ENCODE measurements at places on chromosomes 1 and 21.

DNA sequence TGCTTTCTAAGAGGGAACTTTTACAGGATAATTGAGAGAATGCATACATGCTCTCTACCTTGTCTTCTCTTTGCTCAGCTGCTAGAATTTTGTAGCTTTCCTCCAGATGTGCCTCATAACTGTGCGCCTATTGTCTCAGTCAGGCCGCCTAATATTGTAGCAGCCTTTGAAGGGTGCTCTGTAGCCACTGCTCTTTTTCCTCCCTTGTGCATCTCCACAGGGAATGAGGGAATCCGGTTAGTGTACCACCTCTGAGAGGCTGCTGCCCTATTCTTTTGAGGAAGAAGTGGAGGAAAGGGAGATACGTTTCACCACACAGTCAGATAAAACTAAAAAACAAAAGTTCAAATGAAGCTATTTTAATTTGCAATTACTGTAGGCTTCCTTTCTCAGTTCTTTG lies 22.8 kb downstream of the TTC3 start:
- no peak for DNase-seq

DNA sequence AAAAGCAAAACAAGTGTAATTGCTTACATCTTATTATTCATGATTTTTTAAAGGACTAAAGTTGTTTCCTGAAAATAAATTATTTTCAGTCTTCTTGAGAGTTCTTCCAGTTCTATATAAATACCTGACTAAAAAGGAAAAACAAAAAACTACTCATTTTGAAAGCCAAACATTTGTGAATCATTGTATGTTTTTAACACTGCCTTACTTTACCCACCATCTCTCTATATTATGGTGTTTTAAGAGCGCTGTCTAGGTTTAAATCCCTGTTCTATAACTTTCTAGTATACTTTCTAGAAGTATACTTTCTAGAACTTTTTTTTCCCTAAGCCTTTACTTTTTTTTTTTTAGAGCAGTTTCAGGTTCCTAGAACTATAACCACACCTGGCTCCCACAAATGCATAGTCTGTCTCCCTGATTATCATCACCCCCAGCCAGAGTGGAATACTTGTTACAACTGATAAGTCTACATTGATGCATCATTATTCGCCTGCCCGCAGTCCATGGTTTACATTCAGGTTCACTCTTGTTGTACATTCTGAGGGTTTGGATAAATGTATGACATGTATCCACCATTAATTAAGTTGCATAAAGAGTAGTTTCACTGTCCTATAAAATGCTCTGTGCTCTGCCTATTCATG lies 9.8 kb downstream of the RSBN1 start:
- DNase-seq: no peak

- DNase-seq: no peak
These were observed 167.5 kb upstream of the CAMK1G start for GRCh38 chr1:209416039-209416438.

- no peak for DNase-seq
These were observed at the start of gene BCL2L15 for GRCh38 chr1:113887402-113888175. TSS of gene BCL2L15 (minus strand) at chr1:113887581. CDS start at chr1:113887375, 206 bp downstream.

GRCh38 chr1:238832106-238832505 lies 554.3 kb upstream of the CHRM3 start:
- DNase-seq: no peak

DNA sequence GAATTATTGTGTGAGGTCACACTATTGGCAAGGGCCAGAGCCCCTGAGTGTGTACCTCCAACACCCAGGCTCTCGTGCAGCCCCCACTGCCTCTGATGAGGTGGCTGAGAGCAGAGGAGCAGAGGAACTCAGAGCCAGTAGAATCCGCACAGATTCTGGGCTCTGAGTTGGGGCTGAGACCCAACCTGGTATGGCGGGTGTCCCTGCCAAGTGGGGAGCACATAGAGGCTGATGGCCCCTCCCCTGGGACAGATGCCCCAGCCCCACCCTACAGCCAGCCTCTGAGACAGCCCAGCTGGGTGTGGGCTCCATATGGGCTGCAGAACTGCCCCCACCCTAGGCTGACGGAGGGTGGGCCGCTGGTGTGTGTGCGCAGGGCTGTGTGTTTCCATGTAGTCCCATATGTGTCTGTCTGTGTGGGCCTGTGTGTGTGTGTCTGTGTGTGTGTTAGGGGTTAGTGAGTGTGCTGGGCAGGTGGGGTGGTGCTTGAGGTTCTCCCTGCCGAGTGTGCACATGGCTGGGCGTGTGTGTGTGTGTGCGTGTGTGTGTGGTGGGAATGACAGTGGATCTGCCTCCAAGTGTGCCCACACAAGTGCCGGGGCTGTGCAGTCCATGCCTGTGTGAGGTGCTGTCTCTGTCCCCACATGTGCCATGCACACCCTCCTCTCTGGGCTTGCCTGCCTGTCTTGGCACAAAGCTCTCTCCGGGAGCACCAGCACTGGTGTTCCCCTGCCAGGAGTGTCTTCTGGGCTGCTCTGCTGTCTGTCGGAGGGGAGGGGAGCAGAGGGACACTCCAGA lies 24.4 kb downstream of the FOXO6 start:
- DNase-seq: no peak

GRCh38 chr1:159146980-159147379 lies 24.4 kb upstream of the CADM3 start:
- DNase-seq: no peak

GRCh38 chr1:184860985-184861754 lies 106.5 kb upstream of the EDEM3 start:
- no peak for DNase-seq

- DNase-seq: no peak
These were observed 89.4 kb upstream of the B3GALT2 start for GRCh38 chr1:193275773-193276172.

GRCh38 chr1:89363638-89364536 lies at the start of gene GBP6:
TSS of gene GBP6 (plus strand) at chr1:89364059. CDS start at chr1:89368552, 4,493 bp downstream.
- DNase-seq: no peak

GRCh38 chr1:2306151-2306978 lies 78.2 kb downstream of the SKI start:
- no peak for DNase-seq

GRCh38 chr1:57316291-57316690 lies 107.6 kb downstream of the DAB1 start:
- no peak for DNase-seq

DNA sequence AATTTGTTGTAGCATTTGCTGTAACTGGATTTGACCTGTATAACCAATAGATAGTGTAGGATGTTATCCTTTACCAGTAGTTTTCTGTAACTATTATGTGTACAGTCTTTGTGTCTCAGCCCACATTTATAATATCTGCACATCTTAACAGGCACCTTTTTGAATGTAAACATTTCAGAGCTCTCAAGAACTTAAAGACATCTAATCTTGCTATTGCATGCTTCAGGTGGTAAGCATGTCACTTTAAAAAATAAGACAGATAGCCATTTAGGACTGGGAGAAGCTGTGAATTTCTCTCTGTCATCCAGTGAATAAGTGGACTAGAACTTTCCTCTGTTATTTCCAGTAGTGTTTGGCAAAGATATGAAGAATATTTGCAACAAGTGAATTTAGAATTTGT lies 22.6 kb upstream of the GPR52 start:
- no peak for DNase-seq

DNA sequence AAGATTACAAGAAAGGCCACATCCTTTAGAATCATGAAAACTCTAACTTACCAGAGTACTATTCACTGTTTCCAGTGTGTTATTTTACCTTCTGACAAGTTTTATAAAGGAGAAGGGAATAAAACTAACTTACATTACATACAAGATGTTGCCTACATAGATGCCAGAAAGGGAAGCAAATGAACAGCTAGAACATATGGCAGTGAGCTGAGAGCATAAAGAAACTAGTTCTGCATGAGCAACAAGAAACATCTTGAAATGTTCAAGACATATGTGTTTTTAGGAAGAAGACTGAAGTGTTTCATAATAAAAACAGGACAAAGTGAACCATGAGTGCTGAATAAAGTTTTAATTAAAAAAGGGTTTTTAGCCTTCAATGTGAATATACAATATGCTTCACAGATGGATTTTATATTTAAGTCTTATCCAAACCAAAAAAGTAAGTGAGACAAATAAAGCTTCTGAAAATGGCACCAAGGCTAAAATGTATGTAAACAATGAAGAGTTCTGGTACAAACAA lies 39.4 kb downstream of the SLC5A9 start:
- no peak for DNase-seq

- no peak for DNase-seq
These were observed 15.6 kb upstream of the MAP10 start for GRCh38 chr1:232789651-232790050.

DNA sequence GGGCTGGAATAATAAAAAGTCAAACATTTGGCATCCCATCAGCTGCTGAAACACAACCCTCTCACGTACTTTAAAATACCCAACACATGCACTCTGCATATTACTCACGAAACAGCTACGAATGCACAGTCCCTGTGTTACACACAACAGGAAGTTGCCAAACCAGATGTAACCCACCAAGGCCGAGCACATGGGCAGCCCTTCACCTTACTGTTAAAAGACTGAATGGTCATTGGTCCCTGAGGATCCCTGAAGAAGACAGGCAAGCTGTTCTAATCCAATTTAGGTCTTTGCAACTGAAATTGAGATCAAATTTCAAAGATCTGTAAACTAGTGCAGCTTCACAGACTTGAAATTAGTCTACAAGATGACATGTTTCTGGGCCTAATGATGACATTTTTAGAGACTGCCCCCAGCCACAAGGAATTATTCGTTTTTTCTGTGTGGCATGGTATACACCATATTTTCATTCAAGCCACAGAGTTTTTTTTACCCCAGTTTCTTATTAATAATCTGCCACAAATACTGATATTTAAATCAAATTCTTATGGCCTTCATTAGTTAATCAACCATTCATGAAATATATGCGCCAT lies 25.6 kb upstream of the IER5 start:
- DNase-seq: peak; percentile 10

- no peak for DNase-seq
These were observed 16.9 kb upstream of the COL18A1 start for GRCh38 chr21:45388011-45388521.

- no peak for DNase-seq
These were observed 37.1 kb downstream of the ZBTB18 start for GRCh38 chr1:244088161-244088560.
